ENCODE measurements at places on chromosomes 2 and 18.
A peak's percentile ranks its signal among the peaks of the same experiment; 100 is the strongest.

GRCh38 chr2:184504252-184504651 lies 94.1 kb upstream of the ZNF804A start:
- no peak for DNase-seq

DNA sequence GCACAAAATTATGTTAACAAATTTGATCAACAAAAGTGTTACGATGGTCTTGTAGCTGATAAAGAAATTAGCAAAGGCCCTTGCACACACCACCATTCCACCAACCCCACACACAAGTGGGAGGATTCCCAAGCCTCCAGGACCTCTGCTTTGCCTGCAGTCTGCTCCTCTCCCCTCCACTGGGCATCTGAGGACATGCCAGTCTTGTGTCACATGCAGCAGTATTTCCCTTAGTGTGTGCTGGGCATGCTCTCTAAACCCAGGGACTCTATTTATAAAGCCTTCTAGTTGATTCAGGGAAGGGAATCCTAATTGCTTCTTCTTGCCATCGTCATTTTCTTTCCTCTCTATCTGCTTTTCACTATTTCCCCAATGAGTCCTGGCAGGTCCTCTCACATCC lies 53.3 kb downstream of the KCTD18 start:
- no peak for DNase-seq

GRCh38 chr2:118032169-118033013 lies 18.5 kb upstream of the CCDC93 start:
- no peak for DNase-seq

- no peak for DNase-seq
Observed at GRCh38 chr18:34626404-34627136, 83.5 kb upstream of the DTNA start.

DNA sequence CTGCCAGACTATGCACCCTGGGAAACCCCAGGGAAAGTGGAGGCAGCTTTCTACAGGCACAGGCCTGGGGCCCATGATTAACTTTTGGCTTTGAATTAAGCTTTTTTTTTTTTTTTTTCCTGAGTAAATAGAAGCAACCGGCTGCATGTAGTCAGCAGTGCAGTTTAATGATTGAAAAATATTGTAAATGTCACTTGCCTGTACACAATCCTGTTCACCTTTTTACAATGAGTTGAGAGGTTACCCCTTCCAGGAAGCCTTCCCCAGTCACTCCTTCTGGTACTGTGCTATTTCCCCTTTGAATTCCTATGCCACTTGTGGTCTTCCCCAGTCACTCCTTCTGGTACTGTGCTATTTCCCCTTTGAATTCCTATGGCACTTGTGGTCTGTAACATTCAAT lies 475.6 kb downstream of the TDRD15 start:
- DNase-seq: no peak

DNA sequence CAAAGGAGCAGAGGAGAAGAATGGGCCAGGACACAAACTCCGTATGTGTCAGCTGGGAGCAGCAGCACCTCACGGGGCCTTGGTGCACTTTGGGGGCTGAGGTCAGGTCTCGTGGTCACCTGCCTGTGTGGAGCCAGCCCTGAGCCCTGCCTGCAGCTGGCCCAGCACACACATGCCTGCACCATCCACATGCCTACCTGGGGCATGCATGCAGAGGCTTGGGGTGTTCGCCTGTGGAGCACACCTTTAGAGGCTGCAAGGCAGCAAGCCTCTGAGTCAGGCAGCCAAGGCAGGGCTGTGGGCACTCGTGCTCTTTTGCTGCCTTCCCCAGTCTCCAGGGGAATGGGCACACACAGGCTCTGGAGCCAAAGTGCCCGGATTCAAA lies 36.0 kb downstream of the ARHGEF4 start:
- DNase-seq: no peak

GRCh38 chr2:188085421-188085820 lies 206.3 kb upstream of the GULP1 start:
- DNase-seq: no peak

DNA sequence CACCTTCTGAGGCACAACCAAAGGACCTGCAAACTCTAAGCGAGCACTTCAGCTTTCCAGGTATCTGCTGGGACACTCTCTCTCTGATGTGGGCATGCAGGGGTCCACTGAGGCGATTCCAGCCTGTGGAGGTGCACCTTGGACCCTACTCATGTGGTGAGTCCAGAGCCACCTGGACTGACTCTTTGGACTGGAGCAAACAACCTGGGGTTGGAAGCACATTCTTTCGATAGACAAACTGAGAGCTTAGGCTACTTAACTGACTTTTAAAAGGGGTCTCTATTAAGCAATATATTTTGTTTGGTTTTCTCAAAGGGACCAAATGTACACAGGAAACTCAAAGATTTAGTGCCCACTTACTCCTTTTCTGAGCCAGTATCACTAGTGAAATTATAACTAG lies 51.6 kb downstream of the FRZB start:
- no peak for DNase-seq

GRCh38 chr18:69980509-69980908 lies 32.8 kb upstream of the CD226 start:
- no peak for DNase-seq

- no peak for DNase-seq
Observed at GRCh38 chr2:15316370-15316814, 244.7 kb downstream of the NBAS start.

GRCh38 chr2:151862700-151863099 lies 34.5 kb upstream of the ARL5A start:
- no peak for DNase-seq

DNA sequence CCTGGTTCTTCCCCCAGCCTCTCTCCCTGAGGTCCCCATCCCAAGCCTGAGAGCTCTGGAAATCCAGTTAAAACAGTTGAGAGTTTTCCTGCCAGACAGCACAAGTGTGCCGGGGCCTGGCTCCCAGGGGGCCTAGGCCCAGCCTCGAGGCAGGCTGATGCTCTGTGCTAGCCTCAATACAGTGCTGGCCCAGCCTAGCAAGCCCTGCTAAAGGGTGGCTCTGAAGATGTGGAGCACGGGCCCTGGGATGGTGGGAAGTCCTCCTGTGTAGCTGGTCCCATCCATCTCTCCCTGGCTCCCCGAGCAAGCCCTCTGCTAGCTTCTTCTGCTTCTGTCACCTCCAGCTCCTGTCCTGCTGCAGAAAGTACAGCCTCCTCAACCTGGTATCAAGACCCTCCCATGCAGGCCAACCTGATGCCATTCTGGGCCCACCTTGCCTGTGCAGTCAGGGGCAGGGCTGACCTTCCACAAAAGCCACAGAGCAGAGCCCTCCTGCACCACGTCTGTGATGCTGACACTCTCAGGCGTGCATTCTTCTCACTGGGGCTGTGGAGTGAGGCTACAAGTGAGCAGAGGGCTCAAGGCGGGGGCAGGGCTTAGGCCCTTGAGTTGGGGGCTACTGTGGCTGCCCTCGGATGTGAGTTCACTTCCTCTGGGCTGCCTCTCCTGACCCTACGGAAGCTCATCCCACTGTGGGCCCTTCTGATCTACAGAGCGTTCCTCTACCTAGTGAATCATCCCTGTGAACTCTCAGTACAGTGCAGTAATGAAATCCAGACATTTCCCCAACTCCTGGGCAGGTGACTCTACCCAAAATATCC lies 60.1 kb upstream of the LAPTM4A start:
- no peak for DNase-seq

DNA sequence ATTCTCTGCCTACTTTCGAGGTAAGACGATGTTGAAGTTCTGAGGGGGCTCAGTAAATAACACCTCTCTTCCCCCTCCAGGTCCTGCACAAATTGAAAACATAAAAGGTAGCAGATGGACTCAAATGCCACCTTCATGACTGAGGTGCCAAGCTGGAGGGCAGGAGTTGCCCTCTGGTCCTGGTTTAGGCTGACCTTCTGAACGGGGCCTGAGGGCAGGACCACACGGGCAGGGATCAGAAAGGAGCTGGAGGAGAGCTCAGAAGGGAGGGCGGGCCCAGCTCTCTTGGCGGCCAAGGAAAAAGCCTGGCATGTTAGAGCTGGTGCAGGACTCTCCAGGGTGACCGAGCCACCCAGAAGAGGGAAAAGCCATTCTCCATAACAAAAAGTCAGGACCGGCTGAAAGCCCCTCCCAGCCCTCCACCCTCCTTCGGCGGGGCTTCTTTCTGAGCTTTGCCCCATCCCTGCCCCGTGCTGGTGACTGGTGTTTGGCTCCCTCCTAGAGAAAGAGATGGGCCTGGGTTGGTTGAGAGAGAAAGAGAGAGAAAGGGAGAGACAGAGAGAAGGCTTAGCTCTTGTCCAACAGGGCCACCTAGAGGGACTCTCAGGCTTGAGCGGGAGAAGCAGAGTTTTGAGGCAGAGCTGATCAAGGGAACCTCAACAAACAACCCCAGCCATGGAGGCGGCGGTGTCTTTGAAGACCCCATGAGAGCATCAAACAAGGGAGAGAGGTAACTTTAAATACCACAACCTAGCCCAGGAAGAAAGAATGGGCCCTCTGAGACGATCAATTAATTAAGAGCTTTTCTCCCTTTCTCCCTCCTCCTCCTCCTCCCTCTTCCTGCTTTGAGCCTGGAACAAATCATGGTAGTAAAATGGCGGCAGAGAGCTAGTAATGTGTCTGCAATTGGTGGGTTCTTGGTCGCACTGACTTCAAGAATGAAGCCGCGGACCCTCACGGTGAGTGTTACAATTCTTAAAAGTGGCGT lies 50.8 kb downstream of the WIPF1 start:
- no peak for DNase-seq

DNA sequence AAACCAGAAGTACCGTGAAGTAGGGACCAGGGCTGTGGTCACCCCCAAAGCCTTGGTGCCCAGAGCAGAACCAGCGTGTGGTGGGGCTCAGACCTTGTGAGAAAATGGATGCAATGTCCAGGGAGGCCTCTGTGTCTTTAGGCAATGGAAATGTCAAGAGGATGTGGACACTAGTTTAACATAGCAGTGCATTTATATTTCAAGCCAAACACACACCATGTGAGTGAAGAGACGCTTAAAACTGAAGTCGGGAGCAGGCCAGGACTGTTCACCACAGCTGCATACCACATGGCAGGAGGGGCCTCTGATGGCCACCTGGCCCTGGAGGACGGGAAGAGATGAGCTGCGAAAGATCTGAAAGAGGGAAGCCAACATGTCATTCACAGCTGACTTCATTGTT lies 87.3 kb upstream of the LDLRAD4 start:
- peak; percentile 17 for DNase-seq

DNA sequence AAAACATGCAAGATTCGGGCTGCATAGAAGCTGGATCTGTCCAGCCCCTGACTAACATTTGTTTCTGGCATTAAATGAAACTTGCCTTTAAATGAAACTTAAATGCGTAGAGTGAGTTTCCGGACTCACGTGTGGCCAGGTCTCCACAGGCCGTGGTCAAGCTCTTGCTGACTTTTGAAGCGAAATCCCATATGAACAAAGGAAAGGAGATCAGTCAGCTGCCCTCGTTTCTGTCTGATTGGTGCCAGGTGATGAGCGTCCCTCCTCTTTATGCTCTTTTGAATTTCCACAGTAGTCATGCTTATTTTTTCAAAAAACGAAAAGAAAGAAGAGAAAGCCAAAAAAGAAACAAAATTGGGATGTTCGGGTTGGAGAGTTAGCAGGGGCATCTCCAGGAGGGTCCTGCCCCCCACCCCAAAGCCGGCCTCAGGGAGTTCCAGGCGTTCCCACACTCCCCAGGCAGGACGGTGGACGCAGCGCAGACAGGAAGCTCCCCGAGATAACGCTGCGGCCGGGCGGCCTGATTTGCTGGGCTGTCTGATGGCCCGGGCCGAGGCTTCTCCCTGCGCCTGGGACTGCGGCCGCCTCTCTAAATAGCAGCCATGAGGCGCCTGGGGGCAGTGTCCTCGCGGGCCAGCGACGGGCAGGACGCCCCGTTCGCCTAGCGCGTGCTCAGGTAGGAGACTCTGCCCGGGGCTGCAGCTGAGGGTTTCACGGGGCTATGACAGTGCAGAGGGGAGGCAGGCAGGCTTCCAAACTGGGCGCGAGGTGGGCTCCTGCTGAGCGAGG lies at the start of gene COLEC11:
Gene COLEC11, plus strand, starts transcription at position 620 of the 789 bp plus-strand sequence. CDS start 9,229 bp downstream, outside the sequence.
- no peak for DNase-seq

GRCh38 chr2:191839918-191840804 lies 6.7 kb downstream of the CAVIN2 start:
- DNase-seq: no peak

- no peak for DNase-seq
Observed at GRCh38 chr2:190447766-190448165, 39.6 kb downstream of the MFSD6 start.

GRCh38 chr2:201852878-201853415 lies 46.6 kb downstream of the CDK15 start:
- no peak for DNase-seq

DNA sequence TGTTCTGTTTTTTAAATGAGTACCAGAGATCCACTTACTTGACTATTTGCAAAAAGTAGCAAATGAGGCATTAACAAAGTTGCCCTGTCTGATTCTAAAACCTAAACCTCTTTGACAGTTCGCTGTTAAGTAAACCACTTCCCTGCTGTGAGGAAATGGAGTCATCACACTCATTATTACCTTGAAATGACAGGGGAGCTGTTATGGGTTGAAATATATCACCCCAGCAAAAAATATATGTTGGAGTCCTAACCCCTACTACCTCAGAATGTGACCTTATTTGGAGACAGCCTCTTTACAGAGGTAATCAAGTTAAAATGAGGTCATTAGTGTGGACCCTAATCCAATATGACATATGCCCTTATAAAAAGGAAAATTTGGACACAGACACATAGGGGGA lies 36.1 kb downstream of the DHRS9 start:
- no peak for DNase-seq

- no peak for DNase-seq
Observed at GRCh38 chr18:56086786-56087185, 498.8 kb upstream of the TCF4 start.

GRCh38 chr18:80194874-80195570 lies 52.3 kb downstream of the PARD6G start:
- DNase-seq: no peak

- DNase-seq: no peak
Observed at GRCh38 chr2:66692521-66693054, 257.7 kb downstream of the MEIS1 start.

- DNase-seq: no peak
Observed at GRCh38 chr2:182730486-182730885, 14.4 kb downstream of the DNAJC10 start.

GRCh38 chr18:48134609-48135008 lies 204.2 kb upstream of the SMAD2 start:
- DNase-seq: no peak

- no peak for DNase-seq
Observed at GRCh38 chr2:67566958-67567635, 170.0 kb downstream of the ETAA1 start.

GRCh38 chr2:203533676-203534591 lies 1.2 kb downstream of the RAPH1 start:
- no peak for DNase-seq

DNA sequence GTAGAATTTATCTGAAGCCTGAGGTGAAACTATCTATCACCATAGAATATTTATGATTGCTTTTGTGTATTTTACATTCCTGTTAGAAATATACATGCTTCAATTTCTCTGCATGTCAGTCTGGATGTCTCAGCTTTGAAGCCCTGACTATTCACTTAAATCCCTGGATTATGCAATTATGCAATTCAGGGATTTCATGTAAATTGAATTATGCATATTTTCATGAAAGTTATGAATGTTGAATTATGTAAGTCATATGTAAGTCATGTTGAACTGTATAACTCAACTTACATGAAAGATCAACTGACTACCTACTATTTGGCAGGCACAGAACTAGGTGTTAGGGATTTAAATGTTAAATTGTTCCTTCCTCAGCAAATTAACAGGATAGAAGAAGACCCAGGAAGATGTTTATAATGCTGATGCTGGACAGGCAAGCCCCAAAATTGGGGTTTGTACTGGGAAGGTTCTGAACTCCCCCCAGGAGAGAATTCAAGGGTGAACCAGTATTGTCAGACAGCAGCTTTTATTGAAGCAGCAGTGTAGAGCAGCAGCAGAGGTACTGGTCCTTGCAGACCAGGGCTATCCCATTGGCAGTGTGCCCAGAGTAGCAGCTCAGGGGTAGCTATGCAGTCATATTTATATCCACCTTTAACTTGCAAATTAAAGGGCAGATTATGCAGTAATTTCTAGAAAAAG lies 236.5 kb downstream of the ZNF804A start:
- DNase-seq: no peak
